CD4-positive, alpha-beta T cell treated with Interleukin-6 for 4 hours (primary cell): ENCODE measurements at places on chromosomes 16 and 17.

DNA sequence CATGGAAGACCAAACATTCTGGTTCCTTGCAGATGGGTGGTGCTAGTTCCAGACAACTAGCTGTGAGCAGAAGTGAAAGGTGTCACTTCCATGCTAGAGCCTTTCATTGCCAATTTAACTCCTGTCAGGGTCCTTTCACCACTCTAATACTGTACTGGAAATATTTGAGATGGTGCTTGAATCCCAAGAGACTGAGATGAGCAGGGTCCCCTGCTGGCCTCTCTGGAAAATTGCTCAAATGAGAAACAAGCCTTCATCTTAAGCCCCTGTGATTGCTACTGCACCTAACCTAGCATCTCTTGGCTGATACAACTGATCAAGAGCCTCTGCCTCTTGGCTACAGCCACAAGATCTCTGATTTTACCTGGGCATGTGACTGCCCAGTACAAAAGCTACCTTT lies 7.4 kb upstream of the VAC14 start:
- no peak for DNase-seq

- DNase-seq: no peak
Observed at GRCh38 chr17:58932956-58933355, 173.7 kb downstream of the TRIM37 start.

GRCh38 chr17:41013606-41014005 lies 4.7 kb upstream of the KRTAP3-1 start:
- no peak for DNase-seq

- no peak for DNase-seq
Observed at GRCh38 chr17:5608399-5609112, 24.2 kb upstream of the NLRP1 start.

GRCh38 chr17:56699186-56699894 lies 105.8 kb downstream of the NOG start:
- DNase-seq: no peak

DNA sequence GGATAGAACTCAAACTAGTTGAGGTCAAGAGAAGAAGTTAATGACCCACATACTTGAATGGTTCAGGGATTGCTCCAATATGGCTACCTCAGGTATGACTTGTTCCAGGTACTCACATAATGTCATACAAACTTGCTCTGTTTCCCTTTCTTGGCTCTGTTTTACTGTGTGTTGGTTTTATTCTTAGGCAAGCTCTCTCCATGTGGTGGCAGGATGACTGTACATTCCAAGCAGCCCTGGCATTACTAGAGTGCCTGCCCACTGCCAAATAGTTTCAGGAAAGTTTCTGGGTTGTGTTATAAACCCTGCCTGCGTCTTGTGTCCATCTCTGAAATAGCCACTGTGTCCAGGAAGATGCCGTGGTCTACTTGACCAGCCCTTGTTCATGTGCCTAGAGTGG lies 476.8 kb downstream of the SHISA9 start:
- no peak for DNase-seq
